Esophagus mucosa (tissue), 1 donor: ENCODE measurements at places on chromosomes 2 and 18. TPM values are rescaled to one million over a fixed set of nuclear protein-coding genes. Genes with fewer than 3 reads are reported as not detected.

DNA sequence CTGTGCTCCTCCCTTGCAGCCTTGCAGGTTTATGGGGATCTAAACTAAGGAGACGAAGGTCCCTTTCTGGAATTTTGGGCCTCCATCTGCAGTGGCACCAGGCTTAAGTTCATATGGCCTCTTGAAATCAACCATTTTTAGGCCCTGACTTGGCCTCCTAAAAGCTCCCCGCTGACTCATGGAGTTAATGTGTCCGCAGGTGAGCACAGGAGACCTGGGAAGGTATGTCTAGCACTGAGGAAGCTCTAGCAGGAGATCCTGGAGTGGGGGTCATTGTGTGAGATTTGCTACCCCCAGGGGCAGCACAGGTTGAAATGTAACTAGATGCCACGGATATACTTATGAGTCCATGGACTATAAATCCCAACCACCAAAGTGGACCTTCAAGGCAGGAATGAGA, 95.9 kb upstream of the CELF4 start:
- no peak for ATAC-seq

GRCh38 chr2:60496475-60496874, 57.0 kb downstream of the BCL11A start:
- ATAC-seq: no peak

DNA sequence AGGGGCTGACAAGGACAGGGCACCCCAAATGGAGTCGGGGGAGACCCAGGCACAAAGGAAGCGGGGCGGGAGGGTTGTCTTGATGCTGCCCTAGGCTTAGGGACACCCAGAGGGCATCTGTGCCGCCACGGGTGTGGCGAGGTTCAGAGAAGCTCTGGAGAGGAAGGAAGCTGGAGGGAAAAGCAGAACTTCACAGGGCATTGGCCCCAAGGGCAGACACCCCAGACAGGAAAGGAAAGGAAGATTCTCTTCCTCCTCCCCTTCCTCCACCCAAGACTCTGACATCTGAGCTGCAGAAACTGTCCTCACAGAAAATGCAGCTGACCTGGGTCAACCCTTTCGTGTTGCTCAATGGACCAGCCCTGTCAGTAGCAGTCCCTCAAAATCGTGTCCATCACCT, 25.6 kb downstream of the DNMT3A start:
- no peak for ATAC-seq

DNA sequence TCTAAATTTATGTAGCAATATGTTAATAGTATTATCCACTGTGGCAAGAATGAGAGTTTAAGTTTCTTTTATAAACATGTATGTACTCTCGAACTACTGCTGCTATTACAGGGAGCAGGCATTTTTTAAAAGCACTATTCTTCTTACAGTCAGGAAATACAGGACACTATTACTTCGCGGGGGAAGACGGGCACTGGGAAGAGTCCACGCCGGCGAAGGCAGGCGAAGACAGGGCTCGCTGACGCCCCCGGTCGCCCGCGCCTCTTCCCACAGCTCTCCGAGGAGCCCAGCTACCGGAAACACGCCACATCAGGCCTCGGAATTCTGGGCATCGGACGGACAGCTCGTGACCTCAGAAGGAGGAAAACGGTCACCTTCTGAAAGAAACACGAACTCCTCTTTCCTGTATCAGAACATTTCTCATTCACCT, 90.2 kb downstream of the FAM161A start:
- ATAC-seq: peak; percentile 67

DNA sequence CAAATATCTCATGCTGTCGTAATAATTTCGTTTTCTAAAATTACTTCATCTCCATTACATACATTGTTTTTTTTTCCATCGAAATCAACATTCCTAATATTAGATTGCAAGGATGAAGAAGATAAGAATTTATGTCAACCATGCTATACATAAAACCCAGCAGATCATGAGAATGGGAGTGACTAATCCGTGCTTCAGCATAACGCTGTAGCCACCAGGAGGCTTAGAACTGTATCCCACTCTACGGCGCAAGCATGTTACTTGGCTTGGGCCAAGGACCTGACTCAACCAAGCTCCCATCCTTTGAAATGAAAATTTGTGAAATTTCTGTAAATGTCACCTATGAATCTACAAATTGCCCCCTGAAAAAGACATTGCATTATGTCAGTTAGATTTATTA, 392.5 kb downstream of the FIGN start:
- ATAC-seq: no peak

DNA sequence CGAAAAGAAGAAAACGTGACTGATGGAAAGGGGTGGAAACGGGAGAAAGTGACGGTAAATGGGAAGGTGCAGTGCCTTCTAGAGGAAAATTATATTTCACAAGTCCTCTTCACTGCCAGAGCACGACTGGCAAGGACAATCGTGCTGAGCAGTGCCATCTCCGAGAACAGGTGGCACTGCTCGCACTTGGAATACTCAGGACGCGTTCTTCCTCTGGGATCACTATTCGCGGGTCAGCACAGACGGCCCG, 364 bp downstream of the STAT1 start:
- ATAC-seq: no peak

DNA sequence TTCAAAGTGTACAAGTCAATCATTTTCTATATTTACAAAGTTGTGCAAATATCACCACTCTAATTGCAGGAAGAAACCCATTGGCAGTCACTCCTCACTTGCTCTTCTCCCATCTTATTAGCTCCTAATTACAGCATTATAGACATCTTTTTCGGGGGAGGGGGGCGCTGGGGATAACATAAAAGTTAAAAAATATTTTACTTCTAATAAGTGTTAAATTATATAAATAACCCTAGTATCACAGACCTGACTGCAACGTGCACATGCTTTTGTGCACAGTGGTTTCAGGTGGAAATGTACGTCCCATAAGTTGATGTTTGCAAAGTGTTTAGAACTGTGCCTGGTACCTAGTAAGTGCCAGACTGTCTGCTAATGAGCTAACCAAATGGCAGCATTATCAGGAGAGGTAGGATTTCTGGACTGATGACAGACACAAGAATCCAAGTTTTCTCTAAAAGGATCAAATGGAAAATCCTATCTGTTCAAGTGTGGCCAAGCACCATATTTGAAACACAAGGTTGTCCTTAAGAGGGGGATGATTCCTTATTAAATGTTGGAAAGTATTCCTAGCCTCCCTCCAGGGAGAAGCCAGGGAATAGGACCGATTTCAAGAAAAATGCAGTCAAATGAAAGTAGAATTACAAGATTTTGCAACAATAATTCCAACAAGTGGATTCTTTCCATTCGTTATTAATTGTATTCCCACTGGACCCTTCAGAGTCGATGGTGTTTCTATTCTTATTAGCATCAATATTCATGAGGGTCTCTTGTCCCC, 70.0 kb downstream of the ACKR3 start:
- no peak for ATAC-seq

GRCh38 chr2:48328159-48328809, 201.7 kb upstream of the STON1 start:
- ATAC-seq: no peak

DNA sequence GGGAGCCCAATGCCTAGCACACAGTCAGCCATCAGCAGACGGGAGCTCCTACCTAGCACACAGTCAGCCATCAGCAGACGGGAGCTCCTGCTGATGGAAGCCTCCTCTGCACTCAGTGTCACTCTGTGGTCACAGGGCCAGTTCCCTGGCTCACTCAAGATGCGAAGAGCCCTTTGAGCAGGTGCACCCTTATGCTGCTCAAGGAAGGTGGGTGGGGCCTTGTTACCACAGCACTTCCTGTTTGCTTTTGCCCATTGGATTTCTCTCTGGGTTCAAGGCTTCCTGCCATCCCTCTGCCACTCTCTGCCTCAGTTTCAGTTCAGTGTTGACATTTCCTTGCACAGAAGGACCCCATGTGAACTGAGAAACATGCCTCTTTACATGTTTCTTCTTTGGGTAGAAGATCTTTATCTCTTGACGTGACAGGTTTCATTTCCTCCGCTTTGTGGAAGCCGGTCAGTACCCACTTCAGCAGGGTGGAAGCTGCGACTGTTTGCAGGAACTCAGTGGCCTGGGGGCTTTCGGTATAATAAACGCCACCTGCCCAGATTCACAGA, 11.6 kb downstream of the TRIB2 start:
- ATAC-seq: peak; percentile 34

DNA sequence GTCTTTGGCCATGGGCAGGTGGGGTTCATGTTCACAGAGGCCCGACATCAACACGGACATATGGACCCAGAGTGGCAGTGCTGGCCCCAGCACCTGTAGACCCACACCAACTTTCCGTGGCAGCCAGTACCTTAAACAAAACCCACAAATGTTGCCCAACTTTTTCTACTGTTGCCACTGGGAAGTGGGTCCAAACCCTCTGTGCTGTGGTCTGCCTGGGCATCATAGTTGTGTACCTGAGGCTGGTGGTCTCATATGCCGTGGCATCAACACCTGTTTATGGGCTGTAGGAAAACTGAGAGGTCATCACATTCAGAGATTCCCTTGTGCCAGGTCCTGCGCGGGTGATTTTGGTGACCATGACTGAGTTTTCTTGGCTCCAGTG, 79.9 kb downstream of the SH3RF3 start:
- ATAC-seq: no peak

DNA sequence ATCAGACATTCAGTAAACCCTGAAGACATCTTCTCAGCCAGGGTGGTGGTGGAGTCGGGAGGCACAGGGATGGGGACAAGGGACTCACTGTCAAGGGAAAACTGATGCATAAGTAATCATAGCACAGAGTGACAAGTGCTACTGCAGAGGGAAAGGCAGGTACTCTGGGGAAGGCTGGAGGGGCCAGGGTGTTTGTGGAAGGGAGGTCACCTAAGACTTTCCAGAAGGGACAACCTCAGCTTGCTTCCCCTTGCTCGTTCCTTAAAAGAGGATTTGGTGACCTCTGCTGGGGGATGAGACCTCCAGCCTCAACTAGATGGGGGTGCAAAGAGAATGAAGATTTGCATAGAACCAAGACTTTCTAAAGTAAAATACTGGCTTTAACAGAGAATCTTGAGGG, 99.5 kb downstream of the SLC4A3 start:
- no peak for ATAC-seq

DNA sequence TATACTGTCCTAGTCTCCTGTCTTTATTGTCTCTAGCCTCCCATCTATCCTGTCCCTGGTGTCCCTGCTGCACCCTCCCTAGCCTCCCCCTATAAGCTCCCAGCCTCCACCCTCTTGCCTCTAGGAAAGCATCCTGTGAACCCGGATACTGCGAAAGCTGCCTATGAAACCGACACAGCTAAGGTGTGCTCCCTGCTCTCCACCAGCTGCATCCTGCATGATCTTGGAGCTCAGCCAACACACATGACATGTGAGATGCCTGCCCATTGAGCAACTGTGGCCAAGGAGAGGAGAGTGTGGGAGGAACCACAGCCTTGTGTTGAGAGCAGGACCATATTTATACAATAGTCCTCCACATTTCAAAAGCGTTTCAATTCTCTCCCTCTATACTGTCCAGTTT, 187.1 kb downstream of the ZBTB7C start:
- ATAC-seq: peak; percentile 80

DNA sequence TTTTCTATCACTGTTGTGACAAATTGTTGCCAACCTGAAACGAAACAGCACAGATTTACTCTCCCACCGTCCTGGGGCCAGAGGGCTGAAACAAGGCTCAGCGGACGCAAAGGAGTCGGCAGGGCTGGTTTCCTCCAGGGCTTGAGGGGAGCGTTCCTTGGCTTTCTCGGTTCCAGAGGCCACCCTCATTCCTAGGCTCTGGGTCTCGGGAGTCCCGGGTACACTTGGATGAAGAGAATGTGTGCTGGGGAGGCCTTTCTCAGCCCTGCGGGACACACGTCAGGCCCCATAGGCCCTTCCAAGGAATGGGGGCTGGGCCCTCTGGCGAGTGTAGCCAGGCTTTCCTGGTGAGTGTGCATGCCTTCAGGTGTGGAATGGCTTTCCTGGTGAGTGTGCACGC, 287.3 kb upstream of the HS6ST1 start:
- ATAC-seq: no peak

GRCh38 chr2:8525236-8525581, 156.6 kb upstream of the ID2 start:
- no peak for ATAC-seq

DNA sequence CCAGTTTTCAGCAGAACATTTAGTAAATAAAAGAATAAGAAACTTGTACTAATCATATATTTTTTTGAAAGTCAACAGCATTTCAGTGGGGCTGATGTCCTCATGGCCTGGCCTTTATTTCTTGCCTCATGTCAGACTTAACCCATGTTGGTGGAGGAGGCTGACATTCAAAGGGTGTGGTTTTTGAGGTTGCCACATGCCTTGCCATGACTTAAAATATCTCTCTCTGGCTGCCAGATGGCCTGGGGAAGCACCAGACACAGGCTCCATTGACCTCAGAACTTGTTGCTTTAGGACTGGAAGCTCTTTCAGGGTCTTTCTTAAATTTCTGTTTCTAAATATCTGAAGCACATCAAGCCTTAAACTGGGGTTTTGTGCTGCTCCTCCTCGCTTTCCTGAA, 32.5 kb upstream of the CD28 start:
- no peak for ATAC-seq

- no peak for ATAC-seq
Observed at GRCh38 chr2:11749646-11750349, 3.4 kb downstream of the LPIN1 start.

- ATAC-seq: peak; percentile 2
Observed at GRCh38 chr2:23385351-23385747, 370 bp downstream of the KLHL29 start.

GRCh38 chr2:71156573-71156972, 26.1 kb downstream of the MPHOSPH10 start:
- peak; percentile 46 for ATAC-seq

GRCh38 chr2:53558867-53559266, 208.7 kb upstream of the CHAC2 start:
- no peak for ATAC-seq

DNA sequence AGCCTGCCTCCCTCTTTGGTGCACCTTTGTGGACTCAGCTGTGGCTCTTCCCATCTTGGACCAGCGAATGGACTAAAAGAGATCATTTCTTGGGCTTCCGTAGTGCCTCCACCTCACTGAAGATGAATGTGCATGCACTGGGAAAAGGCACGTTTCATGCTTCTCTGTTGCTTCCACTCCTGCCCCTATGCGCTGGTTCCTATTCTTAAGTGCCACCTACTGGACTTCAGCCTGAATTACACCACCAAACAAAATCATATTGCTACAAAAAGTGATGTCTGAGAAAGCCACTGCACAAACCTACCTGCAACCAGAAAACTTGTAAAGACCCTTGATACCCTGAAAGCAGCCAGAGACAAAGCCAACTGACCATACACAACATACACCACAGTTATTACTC, 695.6 kb downstream of the TSN start:
- ATAC-seq: no peak

- ATAC-seq: no peak
Observed at GRCh38 chr18:44013871-44014270, 666.8 kb upstream of the SETBP1 start.

The TGFA gene
- total RNA-seq: 42.6 TPM

The ALPI gene
- not detected for total RNA-seq

The SERPINB12 gene
- 0.60 TPM for total RNA-seq

The ALK gene
- total RNA-seq: 0.04 TPM

The RIT2 gene
- not detected for total RNA-seq

The TRIM54 gene
- 0.16 TPM for total RNA-seq

The ESPNL gene
- total RNA-seq: 0.40 TPM

The RUFY4 gene
- total RNA-seq: 0.12 TPM

The COL3A1 gene
- 43.8 TPM for total RNA-seq

The ERBB4 gene
- total RNA-seq: 0.12 TPM

The ORMDL1 gene
- total RNA-seq: 24.5 TPM

The STON1 gene
- total RNA-seq: 2.4 TPM

The STK16 gene
- total RNA-seq: 30.0 TPM

The XDH gene
- 39.7 TPM for total RNA-seq

The CSRNP3 gene
- total RNA-seq: 1.2 TPM

The SLC5A7 gene
- total RNA-seq: not detected

The HMSD gene
- total RNA-seq: 2.0 TPM

The DNAJC27 gene
- total RNA-seq: 2.2 TPM

The DNAH6 gene
- 0.04 TPM for total RNA-seq

The FEV gene
- total RNA-seq: not detected

The NXPH2 gene
- total RNA-seq: not detected

The LRP2 gene
- not detected for total RNA-seq
